ENCODE measurements at places on chromosomes 13 and 19.

DNA sequence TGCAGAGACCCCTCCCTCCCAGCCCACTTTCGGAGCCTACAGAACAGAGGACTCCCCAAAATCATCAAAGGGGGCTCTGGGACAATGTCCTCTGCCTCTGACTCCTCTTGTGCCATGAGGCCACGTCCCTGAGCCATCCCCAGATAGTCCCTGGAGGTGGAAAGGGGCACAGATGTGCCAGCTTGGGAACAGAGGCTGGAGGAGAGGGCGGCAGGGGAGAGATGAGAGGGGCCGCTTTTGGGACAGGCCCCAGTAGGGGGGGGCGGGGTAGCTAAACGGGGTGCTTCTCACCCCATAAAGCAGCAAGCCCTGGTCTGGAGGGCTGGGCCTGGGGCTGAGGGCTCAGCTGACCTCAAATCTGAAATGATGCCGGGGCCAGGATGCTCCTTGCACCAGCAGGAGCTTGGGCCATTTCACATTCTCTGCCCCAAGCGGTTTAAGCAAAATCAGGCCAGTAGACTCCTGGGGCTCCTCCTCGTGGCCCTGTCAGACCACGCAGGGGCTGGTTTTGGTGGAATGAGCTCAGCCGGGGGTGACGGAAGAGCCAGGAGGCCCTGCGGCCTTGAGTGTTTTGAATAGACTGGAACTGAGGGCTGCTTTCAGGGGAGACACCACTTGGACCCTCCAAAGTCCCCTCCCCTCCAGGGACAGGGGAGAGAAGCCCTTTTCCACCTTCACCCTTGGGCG lies 27.1 kb downstream of the ONECUT3 start:
- peak; percentile 14 for DNase-seq

DNA sequence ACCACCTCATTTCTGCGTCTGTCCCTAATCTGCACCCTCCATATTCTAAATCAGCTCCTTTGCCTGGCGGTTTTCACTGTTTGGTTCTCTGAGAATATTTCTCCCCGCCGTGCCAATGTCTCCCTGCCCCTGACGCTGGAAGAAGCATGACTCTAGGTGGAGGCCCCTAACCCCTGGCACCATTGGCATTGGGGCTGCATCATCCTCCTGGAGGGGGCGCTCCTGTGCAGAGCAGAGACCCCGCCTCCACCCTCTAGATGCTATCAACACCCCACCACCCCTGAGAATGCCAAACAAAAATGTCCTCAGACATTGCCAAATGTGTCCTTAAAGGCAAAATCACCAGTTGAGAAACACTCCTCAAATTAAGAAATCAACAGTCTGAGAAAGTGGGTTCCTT lies 6.5 kb downstream of the ZSCAN5B start:
- DNase-seq: no peak

DNA sequence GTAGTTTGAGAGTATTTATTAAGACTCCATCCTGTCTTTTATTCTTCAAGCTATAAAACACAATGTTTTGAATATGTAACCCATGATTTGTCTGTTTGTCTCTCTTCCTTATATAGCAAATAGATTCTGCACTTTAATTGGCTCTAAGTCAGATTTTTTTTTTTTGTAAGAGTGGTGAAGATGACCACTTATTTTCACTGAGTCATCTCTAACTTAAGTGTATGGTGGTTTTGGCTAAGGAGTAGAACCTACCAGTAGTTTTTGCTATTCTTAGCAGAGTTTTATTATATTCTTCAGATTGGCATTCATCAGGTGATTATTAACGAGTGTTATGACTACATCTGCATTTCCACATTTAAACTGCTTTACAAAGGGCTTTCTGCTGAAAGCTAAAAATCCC lies 194.7 kb downstream of the LMO7 start:
- DNase-seq: peak; percentile 66

- DNase-seq: peak; percentile 35
Observed at GRCh38 chr19:4676955-4677731, 7.0 kb upstream of the MYDGF start.

DNA sequence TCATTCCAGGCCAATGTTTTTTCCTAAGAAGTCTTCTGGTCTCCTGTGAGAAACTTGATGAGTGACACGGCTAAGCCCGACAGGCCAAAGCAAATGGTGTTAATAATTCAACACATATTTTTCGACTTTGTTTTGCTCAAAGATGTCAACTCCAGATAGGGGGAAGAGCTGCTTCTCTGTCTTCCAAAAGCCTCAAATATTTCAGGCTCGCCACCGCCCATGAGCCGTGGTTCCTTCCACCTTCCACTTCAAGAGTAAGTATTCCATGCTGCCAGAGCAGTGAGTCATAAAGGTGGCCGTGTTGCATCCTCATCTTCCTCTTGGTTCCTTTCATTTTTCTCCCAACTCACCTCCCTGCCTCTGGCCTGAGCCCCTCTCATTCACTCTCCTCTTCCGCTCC lies 272.6 kb downstream of the EFNB2 start:
- peak; percentile 41 for DNase-seq

DNA sequence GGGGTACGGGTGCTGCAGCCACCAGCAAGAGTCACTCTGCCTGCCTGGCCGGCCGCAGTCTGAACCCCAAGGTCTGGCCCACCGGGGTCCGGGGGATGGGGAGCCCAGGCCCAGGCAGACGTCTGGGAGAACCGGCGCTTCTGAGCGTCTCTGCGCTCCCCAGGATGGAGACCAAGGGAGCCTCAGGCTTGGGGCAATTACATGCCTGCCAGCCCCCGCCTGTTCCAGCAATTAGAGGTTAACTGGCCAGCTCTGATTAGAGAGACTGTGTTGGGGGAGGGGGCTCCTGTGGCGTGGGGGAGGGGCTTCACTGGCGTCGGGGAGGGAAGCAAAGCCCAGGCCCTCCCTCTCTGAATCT lies 11.9 kb downstream of the MEIS3 start:
- no peak for DNase-seq

- DNase-seq: no peak
Observed at GRCh38 chr13:113592571-113592970, 8.0 kb downstream of the TFDP1 start.

DNA sequence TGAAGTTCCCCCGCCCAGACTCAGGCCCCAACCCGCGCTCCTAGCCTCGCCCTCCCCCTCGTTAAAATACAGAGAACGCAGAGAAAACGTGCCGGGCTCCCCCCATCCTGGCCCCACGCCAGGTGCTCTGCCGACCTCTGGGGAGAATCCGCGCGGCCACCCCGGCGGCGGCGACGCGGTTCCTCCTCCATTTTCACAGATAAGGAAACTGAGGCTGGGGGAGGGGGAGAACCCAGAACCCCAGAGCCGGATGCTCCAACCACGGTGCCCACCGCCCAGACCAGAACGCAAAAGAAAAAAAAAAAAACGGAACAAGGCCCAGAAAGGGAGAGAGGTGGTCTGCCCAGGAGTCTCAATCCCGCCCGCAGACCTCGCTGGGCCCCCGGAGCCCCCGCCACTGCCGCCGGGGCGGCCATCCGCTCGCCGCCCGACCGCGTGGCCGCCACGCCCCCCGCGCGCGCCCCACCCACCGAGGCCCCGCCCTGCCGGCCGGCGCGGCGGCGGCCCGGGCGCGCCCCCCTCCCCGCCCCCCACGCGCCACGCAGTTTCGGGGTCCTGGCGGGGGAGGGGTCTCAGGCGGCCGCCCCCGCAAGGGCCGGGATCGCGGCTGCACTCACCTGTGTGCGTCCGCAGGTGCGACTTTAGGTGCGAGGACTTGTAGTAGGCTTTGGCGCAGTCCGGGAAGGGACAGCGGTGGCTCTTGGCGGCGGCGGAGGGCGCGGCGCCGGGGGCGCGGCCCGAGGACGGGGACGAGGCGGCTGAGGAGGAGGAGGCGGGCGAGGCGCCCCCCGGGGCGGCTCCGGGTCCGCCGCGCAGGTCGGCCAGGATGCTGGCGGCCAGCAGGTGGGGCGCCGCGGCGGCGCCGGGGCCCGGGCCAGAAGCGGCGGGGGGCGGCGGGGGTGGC lies 703 bp downstream of the KLF16 start:
- peak; percentile 39 for DNase-seq

DNA sequence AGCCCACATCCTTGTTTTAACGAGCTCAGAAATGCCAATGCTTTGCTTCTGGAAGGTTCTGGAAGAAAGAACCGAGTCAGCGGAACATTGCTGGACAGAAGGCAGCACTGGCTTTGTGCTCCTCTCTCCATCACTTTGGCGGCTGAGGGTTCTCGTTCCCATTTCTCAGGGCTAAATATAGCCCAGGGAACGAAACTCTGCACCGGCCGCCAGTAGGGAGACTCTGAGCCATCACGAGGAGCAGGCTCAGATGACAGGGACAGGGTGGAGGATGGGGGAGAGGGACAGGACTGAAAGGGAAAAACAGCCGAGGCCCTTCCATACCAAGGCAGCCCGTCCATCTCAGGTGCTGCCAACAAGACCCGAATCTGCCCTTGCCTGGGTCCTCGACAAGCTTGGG lies 166.4 kb downstream of the CACNA1A start:
- no peak for DNase-seq

DNA sequence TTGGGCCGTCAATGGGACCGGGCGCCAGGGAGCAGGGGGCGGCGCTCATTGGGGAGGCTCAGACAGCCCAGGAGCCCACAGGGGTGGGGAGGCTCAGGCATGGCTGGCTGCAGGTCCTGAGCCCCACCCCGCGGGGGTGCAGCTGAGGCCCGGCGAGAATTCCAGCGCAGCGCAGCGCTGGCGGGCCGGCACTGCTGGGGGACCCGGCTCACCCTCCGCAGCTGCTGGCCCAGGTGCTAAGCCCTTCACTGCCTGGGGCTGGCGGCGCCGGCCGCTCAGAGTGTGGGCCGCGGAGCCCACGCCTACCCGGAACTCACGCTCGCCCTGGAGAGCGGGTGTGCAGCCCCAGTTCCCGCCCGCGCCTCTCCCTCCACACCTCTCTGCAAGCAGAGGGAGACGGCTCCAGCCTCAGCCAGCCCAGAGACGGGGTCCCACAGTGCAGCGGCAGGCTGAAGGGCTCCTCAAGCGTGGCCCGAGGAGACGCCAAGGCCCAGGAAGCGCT lies 1227.4 kb downstream of the PCDH17 start:
- DNase-seq: no peak

- DNase-seq: no peak
Observed at GRCh38 chr19:35715981-35716800, 1.6 kb upstream of the KMT2B start.

DNA sequence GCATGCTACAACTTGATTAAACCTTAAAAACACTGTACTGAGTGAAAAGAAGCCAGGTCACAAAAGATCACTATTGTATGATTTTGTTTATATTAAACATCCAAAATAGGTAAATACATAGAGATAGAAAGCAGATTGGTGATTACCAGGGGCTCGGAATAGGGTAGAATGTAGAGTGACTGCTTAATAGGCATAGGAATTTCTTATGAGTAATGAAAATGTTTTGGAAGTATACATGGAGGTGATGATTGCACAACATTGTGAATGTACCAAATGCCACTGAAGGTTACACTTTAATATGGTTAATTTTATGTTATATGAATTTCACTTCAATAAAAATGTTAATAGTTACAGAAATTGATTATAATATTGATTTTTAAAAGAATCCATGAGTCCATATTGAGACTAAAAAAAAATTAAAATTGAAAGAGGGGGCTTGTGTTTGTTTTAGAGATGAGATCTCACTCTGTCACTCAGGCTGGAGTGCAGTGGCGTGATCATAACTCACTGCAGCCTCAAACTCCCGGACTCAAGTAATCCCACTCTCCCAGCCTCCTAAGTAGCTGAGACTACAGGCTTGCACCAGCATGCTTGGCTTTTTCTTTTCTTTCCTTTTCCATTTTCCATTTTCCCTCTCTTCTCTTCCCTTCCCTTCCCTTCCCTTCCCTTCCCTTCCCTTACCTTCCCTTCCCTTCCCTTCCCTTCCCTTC lies 85.1 kb downstream of the FNDC3A start:
- peak; percentile 38 for DNase-seq

GRCh38 chr19:2721570-2722540 lies 683 bp upstream of the DIRAS1 start:
- no peak for DNase-seq

GRCh38 chr19:42290523-42291434 lies 11.2 kb upstream of the PRR19 start:
- DNase-seq: peak; percentile 49

- no peak for DNase-seq
Observed at GRCh38 chr13:57932061-57932460, 300.5 kb downstream of the PCDH17 start.

GRCh38 chr13:40464337-40465014 lies 202.0 kb downstream of the FOXO1 start:
- no peak for DNase-seq

DNA sequence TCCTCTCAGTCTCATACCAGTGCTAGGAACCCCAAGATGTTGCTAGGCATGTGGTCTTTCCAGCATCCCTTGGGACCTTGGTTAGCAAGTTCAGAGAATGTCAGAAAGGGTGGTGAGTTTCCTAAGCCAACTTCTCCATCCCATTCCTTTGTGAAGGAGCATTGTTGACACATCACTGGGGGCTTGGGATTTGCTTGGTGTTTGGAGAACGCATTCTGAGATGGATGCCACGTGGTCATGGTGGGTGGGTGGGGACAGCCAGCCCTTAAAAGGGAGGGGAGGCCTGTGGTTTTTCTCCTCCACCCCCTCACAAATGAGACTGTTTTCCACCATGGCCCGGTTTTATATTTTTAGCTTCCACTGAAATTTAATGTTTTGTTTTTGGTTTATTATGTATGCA lies 83.3 kb upstream of the ZNF536 start:
- peak; percentile 58 for DNase-seq

GRCh38 chr13:89029062-89029461 lies 1357.9 kb downstream of the SLITRK5 start:
- no peak for DNase-seq
